K562 (cell line): ENCODE measurements at places on chromosomes 11 and 22. TPM values are rescaled to one million over a fixed set of nuclear protein-coding genes. Genes with fewer than 3 reads are reported as not detected.

- no peak overlapping the region for H3K27ac ChIP-seq
- peaks cover 9% of the 10 kb centered on the region; the same call in 2 of the 3 replicates for H3K4me1 ChIP-seq
- no peaks in the 10 kb centered on the region; the same call in 2 of the 3 replicates for H3K27me3 ChIP-seq
- DNase-seq = no peak
- no peaks in the 10 kb centered on the region for H3K36me3 ChIP-seq
Measured at GRCh38 chr11:1843098-1843473, 4.3 kb downstream of the TNNI2 start.

DNA sequence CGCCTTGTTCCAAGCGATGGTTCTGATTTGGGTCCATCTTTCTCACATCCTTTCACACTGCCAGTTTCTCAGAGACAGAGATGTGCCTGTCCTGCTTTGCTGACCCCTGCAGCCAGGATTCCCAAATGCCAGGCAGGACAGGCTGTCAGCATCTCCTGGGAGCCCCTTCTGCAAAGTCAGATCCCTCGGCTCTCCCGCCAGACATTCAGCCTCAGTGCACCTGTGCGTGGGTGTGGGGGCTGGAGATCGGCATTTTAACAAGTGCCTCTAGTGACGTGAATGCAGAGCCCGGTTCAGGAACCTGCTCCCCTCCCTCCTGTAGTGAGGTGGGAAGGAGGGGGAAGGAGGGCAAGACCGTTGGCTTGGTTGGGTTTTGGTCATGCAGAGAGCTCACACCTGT, 108.9 kb upstream of the FGF3 start:
- peaks cover 23% of the 10 kb centered on the region; the same call in 2 of the 3 replicates for H3K27me3 ChIP-seq
- DNase-seq = no peak
- no peak overlapping the region for H3K4me3 ChIP-seq
- no peak overlapping the region for H3K27ac ChIP-seq
- H3K4me1 ChIP-seq = peaks cover 5% of the 10 kb centered on the region; the same call in 2 of the 3 replicates
- no peaks in the 10 kb centered on the region for H3K36me3 ChIP-seq

- DNase-seq = no peak
- H3K27ac ChIP-seq = no peak overlapping the region
- no peaks in the 10 kb centered on the region for H3K36me3 ChIP-seq
- H3K4me1 ChIP-seq = peaks cover 7% of the 10 kb centered on the region; the same call in 1 of the 3 replicates
Measured at GRCh38 chr11:13334034-13334786, 56.6 kb downstream of the BMAL1 start.

- no peaks in the 10 kb centered on the region for H3K27me3 ChIP-seq
- no peaks in the 10 kb centered on the region for H3K36me3 ChIP-seq
- H3K4me3 ChIP-seq = peak overlapping the region; percentile 41
- H3K4me1 ChIP-seq = no peaks in the 10 kb centered on the region; the same call in 2 of the 3 replicates
- no peak overlapping the region for H3K27ac ChIP-seq
- DNase-seq = peak; percentile 61
Measured at GRCh38 chr22:39556970-39557841, 13.3 kb upstream of the CACNA1I start.

- H3K27ac ChIP-seq = no peak overlapping the region
- no peak overlapping the region for H3K4me3 ChIP-seq
- H3K36me3 ChIP-seq = no peaks in the 10 kb centered on the region
- H3K27me3 ChIP-seq = peaks cover 3% of the 10 kb centered on the region; the same call in 1 of the 3 replicates
- H3K4me1 ChIP-seq = no peaks in the 10 kb centered on the region
Measured at GRCh38 chr11:36427079-36427478, 83.0 kb downstream of the TRAF6 start.

Gene CCDC73
- not detected in 2 replicates for total RNA-seq

Gene MUC5AC
- under 0.01 TPM in 1 of 2 replicates, not detected in the other for total RNA-seq
